Fibroblast of gingiva (primary cell): ENCODE measurements at places on chromosomes 13 and 19.

DNA sequence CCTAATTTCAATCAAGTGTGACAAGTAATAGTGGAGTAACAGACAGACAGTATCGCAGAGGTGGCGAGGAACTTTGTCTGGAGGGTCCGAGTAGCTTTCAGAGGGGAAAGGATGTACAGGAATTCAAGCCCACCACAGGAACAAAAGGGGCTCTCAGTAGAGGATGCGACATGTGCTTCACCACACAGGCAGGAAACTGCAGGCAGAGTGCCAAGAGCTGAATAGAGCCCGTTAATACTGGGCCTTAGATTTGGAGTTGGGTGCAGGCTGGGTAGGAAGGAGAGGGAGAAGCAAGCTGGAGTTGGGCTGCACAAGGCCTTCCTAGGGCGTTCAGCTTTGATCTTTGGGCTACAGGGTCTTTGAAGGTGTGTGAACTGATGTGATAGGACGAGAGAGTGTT is 1.2 kb downstream of the CCDC70 start:
- DNase-seq: no peak

- DNase-seq: no peak
Measured at GRCh38 chr13:47303626-47304025, 406.8 kb upstream of the HTR2A start.

- DNase-seq: no peak
Measured at GRCh38 chr19:15976836-15977689, 28.3 kb downstream of the OR10H4 start.

GRCh38 chr19:53463263-53463662 is 4.3 kb upstream of the ZNF813 start:
- no peak for DNase-seq

GRCh38 chr13:76733671-76734070 is 152.5 kb downstream of the KCTD12 start:
- DNase-seq: no peak

DNA sequence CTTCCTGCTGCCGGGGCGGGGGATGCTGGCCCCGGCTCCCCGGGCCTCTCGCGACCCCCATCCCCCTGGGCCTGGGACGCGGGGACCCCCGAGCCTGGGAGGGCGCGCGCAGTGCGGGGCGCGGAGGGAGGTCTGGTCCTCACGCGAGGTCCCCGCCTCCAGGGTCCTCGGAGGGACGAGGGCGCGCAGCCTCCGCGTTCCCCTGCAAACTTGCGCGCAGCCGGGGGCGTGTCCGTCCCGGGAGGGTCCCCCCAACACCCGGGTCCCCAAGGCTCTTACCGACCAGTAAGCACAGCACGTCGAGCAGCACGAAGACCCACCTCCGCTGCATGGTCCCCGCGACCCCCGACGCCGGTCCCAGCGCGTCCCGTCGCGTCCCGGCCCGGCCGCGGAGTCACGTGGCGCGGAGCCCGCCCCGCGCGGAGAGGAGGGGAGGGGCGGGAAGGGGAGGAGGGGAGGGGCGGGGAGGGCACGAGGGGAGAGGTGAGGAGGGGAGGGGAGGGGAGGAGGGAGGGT is at the start of gene PLPP2:
Gene PLPP2 (minus strand): TSS at position 398 of the 516 bp plus-strand sequence. CDS start 67 bp downstream, at position 331.
- DNase-seq: no peak

DNA sequence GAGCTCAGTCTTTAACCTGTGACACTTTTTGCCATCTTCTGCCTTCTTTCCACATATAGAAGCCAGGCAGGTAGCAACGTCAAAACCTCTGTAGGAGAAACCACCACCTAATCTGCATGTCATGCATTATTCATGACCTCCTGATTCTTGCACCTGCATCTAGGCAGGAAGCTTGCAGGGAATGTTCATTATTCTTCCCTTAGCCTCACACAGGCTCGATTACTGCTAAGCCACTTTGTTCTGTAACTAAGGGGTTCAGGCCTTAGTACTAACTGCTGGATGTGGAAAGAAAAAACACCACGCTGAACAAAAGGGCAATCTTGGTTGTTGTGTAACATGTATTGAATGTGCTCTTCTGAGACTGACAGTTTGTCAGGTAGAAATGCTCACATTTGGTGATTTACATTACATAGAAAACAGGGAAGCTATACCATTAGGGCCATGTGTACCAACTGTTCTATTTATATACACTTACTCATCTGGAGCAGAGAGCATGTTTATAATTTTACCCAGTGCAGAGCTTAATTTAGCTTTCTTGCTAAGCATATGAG is 366.9 kb downstream of the KLF12 start:
- DNase-seq: no peak

- no peak for DNase-seq
Measured at GRCh38 chr13:112836940-112837339, 132.1 kb upstream of the MCF2L start.

- DNase-seq: no peak
Measured at GRCh38 chr19:31140717-31141116, 208.5 kb downstream of the TSHZ3 start.

DNA sequence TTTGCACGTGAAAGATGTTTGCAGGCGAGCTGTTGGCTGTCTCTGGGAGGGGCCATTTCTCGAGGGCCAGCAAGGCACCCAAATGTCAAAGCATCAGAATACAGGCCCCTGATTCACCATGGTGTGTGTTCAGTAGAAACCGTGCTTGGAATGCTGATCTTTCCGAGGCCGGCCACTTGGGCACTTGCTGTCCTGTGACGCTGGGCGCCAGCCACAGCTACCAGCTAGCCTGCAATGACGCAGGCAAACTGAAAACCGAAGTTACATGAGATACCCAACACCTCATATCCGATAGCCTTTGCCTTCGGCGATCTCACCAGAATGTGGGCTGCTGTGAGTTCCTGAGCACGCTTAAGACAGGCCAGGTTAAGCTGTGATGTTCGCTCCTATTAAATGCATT is 12.0 kb downstream of the THOP1 start:
- no peak for DNase-seq

GRCh38 chr13:100648354-100648753 is 26.2 kb downstream of the TMTC4 start:
- DNase-seq: no peak

DNA sequence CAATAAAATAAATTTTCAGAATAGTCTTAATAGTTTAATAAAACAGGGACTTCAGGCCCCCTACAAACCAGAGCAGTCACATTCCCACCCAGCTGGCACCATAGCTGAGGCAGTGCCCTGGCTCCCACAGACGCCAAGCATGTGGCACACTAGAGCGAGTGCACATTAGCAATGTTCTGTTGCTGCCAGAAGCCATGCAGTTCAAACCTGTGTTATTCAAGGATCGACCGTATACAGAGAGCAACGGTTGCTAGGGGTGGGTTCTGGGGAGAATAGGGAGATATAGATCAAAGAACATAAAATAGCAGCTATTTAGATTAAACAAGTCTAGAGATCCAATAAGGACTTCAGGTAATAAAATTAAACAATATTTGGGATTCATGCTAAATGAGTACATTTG is 419.3 kb upstream of the KLHL1 start:
- no peak for DNase-seq

DNA sequence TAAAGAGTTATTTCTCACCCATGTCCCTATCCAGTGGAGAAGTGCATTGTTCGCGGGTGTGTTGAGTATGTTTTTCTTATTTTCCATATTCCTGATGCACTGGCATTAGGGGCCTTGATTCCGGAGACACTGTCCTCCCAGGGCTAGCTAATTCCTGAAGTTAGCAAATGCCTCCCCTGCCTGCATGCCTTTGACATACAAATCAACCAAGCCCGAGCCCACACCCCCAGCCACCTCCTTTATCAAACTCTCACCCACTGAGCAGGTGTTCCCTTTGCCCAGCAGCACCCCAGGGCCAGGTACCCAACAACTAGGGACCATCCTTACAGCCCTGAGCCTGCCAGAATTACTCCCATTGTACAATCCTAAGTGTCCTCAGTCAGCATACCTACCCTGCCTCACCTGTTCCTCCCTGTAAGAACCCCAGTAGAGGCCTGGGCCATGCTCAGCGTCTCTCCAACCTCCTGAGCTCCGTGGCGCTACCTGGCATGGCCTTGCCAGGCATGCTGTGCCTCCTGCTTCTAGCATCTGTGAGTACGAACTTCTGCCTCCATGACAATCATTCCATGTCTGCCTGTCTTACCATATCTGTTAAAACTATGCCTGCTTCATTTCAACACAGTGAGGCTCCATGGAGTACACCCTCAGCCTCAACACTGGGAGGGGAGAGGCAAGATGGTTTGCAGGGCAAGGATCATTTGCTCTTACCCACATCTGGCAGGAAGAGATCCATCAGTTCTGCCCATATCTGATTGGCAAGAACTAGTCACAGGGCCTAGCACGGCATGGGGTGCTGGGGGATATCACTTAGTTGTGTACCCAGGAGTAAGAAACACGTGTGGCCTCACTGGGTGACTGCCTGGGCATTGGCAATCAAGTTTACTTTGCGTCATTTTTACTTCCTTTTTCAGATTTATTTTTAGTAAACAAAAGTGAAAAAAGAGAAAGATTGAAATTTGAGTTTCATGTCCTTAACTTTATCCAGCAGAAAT is 203.9 kb downstream of the SHISA2 start:
- DNase-seq: no peak

DNA sequence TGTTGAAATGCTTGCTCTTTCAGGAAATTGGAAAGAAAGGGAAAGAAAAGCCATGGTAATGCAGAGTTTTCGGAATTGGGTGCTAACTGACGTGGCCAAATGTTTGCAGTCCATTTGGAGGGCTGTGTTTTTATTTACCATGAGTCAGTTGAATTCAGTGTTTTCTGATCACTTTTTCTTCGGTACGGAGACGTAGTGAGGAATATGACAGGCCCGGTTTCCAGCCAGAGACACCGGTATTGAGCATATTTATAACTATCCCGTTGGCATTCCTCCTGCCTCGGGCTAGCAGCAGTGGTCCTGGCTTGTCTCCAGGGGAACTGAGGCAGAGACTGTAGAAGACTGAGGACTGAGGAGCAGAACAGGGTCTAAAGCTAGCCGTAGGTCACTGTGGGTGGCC is 1.0 kb downstream of the CDC16 start:
- no peak for DNase-seq

GRCh38 chr19:31392464-31392863 is 43.2 kb upstream of the TSHZ3 start:
- peak; percentile 64 for DNase-seq

GRCh38 chr19:7690779-7691258 is 10.2 kb downstream of the TRAPPC5 start:
- DNase-seq: no peak

GRCh38 chr19:46760363-46760762 is 14.1 kb upstream of the STRN4 start:
- no peak for DNase-seq

GRCh38 chr19:38145623-38146022 is 78.4 kb downstream of the DPF1 start:
- peak; percentile 39 for DNase-seq

DNA sequence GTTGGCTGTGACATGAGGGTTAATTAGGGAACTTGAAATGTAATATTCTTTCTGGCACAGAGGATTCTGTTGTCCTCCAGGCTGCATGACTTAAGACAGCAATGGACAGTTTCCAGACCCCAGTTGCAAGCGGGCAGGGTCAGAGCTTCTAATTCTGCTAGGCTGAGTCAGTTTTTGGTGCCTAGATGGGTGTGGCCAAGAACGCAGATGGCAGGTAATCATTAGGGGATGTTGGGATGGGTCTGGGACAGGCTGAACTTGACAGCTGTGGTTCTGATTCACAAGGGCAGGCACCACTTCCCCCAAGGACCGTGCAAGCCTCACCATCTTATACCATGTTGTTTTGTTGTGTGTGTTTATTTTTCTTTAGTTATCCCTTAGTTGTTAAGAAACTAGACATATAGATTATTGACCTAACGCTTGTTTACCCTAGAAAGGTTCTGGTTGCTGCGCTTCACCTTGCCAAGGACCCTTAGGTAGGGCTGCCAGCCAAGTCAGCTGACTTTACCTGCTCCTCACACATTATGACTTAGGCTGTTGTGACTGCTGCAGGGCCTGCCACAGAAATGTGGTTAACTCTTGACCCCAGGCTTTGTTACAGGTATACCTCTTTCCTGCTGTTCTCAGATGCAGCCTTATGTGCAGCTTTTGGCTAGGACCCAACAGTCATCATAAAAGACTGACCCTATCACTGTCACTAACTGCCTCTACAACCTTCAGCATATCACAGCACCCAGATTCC is 117.7 kb upstream of the KLF12 start:
- peak; percentile 23 for DNase-seq

- no peak for DNase-seq
Measured at GRCh38 chr13:23928985-23929384, 31.7 kb upstream of the C1QTNF9B start.

DNA sequence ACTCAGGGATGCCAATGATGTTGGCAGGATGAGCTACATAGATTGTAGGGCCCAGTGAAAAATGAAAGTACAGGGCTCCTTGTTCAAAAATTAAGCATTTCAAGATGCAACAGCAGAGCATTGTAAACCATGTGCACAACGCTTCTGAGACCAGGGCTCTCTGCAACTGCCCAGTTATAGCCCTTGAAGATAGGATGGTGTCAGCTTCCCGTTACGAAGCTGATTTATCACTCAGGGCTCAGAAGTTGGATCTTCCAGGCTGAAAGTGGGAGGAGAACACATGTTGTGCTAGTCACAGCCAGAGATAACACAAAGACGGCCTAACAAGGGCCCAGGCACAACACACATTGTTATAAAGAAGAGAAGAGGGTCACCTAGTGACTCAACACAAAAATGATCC is 466.7 kb downstream of the TUBA3C start:
- DNase-seq: no peak

GRCh38 chr19:33683881-33684537 is 62.3 kb downstream of the CHST8 start:
- no peak for DNase-seq

- DNase-seq: peak; percentile 35
Measured at GRCh38 chr13:35283856-35284255, 192.6 kb downstream of the MAB21L1 start.

GRCh38 chr13:111219950-111220349 is 100.5 kb upstream of the TEX29 start:
- DNase-seq: no peak

GRCh38 chr13:105545811-105546210 is 989.7 kb downstream of the EFNB2 start:
- DNase-seq: no peak

DNA sequence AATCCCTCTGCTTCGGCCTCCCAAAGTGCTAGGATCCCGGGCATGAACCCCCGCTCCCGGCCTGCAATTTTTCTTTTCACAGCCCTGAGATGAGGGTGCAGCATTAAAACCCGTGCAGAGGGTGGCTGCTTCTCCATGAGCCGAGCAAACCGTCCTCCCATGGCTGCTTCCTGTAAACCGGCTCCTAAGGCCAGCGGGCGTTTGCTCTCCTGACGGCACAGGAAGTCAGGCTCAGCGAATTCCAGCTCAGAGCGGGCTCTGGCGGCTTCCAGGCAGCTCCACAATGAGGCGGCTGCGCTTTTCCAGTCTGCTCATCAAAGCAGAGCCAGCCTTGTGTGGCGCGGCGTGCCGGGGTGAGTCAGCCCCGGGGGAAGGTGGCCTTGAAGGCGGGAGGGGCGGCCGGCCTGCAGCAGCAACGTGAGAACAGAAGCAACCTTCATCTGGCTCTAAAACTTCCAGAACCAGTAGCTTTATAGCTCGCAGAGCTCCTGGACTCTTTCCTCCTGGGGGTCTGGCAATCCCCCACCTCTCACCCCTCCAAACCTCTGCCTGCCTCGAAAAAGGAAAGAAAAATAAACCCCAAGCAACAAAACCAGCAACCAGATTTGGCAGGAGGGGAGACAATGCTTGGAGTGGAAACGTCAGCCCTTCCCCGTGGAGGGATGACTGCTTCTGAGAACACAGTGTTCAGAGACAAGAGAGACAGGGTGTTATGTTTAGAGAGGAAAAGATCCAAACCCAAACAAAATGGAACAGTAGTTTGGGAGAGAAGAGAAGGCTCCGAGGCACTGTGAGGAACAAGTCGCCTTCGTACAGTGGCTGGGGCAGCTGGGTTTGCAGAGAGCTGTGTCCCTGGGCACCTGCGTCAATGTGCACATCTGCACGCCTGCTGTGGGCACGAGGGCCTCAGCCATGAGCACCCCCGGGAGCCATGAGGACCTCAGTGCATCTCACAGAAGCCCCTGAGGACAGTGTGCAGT is 67.8 kb downstream of the GADD45B start:
- DNase-seq: peak; percentile 98
